NCI-H82 (cell line): ENCODE measurements at places on chromosomes 11 and 22.

GRCh38 chr22:45265535-45265934, 19.2 kb upstream of the UPK3A start:
- no peak for DNase-seq

DNA sequence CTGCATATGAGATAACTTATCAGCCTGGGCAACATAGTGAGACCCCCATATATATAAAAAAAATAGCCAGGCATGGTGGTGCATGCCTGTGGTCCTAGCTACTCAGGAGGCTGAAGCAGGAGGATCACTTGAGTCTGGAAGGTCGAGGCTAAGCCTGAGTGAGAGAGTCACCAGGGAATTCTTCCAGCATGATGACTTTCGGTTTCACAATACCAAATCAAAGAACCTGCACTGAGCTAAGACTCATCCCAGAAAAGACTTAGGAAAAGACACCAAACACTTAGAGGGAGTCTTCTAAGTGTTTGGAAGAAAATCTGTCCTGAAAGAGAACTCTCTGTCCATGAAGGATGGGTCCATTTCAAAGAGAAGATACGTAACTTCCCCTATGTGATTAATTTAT, 12.7 kb downstream of the STK33 start:
- no peak for DNase-seq

GRCh38 chr11:102139081-102139498, 28.8 kb downstream of the YAP1 start:
- no peak for DNase-seq

DNA sequence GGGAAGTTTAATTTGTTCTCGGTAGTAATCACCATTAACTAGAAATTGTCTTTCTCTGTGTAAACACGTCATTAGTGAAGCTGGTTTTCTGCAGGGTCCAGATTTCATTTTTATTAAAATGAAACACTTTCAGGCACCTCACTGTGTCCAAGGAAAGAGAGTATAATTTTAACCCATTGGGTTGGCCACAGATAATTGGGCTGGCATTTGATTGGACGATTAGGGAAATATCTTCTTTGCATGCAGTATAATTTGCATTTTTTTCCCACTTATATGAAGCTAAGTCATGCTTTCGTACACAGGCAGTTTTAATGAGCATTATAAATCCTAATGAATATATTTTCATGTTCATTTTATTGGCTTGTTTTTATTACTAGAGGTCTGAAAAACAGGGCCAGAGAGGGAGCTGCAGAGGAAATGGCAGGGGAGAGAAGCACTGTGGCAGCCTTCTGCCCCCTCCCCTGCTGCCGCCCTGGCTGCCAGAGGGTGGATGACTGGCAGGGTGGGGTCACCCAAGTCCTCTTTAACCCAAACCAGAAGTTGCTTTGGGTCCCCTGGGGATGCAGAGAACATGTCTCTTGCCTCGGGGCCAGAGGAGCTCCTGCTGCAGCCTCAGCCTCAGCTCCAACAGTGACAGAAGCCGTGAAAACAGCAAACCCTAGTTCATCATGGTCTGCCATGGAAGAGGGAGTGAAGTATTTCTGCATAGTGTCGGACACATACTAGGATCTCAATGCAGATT, 93.9 kb downstream of the PKNOX2 start:
- no peak for DNase-seq

DNA sequence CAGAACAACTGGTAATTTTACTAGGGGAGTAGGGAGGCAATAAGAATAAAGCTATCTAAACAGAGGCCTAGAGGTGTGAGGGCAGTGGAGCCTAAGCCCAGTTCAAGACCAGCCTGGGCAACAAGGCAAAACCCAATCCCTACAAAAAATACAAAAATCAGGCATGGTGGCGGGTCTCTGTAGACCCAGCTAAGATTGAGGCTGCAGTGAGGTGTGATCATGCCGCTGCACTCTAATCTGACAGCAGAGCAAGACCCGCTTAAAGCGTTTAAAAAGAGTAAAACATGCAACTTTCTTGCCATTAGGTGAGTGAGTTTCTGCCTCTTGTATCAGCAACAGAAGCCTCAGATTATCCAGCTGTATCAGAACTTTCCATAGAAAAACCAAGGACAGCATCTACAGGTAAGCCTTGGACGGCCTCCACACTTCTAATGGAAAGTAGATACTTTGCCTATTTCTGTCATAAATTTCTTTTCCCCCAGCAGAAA, 12.1 kb downstream of the TAF1D start:
- DNase-seq = peak; percentile 38

GRCh38 chr11:117097014-117097388, 1.2 kb downstream of the SIK3 start:
- peak; percentile 31 for DNase-seq

DNA sequence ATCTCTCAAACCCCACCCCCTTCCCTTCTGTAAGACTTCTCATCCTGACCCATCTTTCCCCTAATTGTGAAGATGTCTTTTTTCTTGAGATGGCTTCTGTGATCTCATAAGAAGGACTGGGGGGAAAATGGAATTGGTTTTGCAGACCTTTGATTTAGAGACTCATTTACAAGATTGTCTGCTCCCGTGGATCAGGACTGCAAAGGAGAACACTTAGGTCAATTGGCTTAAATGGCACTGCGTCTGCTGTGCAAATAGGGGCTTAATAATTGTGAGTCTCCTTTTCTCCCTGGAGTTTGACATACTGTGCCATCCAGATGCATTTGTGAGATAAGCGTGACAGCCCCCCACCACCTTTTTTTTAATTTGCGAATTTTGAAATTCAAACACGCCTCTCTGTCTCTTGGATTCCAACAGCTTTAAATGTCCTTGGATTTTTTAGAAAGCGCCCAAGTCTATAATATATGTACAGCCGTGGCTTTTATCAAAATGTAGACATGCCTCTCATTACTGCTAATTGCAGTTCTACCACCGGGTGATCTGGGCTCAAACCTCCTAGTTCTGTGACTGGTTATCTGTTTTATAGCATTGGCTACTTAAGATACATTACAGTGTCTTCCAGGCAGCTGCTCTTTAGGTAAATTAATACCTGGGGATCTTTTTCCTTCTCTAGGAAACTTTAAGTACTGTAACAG, 150.0 kb downstream of the DBX1 start:
- DNase-seq = peak; percentile 83

DNA sequence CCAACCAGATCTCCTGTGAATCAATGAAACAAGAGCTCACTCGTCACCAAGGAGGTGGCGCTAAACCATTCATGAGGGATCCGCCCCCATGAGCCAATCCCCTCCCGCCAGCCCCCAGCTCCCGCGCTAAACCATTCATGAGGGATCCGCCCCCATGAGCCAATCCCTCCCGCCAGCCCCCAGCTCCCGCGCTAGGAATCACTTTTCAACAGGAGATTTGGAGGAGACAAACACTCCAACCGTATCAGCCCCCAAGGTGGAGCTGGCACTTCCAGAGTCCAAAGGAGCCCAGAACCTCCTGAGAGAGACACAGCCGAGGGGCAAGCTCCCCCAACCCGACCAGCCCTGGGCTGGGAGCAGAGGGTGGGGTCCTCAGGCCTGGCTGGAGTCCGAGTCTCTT, 40.9 kb upstream of the PRR5 start:
- DNase-seq = peak; percentile 59

GRCh38 chr11:22728600-22729389, 62.4 kb downstream of the GAS2 start:
- no peak for DNase-seq

- DNase-seq = no peak
Observed at GRCh38 chr22:49404576-49405241, 423.0 kb downstream of the BRD1 start.

- no peak for DNase-seq
Observed at GRCh38 chr11:72361321-72361720, 73.0 kb downstream of the CLPB start.

DNA sequence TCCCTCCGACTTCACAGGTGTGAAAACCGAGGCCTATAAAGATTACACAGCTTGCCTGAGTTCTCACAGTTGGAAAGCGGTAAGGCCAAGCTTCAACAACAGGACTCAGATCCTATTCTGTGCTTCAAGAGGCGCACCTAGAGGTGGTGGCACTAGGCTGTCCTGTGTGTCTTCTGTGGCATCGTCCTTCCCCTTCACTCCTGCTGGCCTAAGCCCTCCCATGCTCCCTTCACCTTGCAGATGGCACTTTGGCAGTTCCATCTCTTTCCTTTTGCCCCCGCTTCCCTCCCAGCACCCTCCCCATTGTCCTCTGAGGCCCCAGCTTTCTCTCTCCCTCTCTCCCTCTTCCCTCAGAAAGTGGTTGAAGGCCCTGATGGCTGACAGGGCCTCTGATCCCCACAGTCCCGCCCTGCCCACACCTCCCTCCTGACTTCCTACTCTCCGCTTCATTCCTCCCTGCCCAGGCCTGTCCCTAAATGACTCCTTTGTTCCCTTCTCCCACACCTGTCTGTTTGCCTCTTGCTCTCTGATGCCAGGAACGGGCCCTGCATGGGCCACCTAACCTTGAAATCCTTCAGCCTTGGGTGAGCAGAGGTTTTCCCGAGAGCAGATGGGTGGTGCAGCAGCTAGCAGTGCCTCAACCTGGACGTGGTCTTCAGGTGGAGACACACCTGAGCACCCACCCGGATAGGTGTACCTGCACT, 5.8 kb downstream of the TRIM29 start:
- no peak for DNase-seq

DNA sequence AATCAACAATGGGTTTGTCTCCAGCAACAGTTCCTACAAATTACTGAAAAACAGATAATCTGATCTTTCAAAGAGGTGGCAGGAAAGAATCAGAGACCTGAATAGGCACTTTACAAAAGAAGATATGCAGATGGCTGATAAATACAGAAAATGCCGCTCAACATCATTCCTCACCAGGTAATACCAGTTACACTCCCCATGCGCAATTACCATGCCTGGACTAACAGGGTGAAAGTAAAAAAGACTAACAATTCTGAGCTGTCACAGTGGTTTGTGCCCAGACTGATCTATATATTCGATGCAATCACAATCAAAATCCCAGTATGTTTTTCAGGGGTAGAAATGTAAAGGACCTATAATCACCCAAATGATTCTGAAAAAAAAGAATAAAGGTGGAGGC, 10.0 kb downstream of the SNX32 start:
- no peak for DNase-seq

- peak; percentile 31 for DNase-seq
Observed at GRCh38 chr11:134516529-134516928, 104.5 kb upstream of the B3GAT1 start.

GRCh38 chr11:46801694-46802470, 44.2 kb downstream of the CKAP5 start:
- no peak for DNase-seq

- DNase-seq = no peak
Observed at GRCh38 chr22:36589856-36590255, 60.9 kb upstream of the EIF3D start.

DNA sequence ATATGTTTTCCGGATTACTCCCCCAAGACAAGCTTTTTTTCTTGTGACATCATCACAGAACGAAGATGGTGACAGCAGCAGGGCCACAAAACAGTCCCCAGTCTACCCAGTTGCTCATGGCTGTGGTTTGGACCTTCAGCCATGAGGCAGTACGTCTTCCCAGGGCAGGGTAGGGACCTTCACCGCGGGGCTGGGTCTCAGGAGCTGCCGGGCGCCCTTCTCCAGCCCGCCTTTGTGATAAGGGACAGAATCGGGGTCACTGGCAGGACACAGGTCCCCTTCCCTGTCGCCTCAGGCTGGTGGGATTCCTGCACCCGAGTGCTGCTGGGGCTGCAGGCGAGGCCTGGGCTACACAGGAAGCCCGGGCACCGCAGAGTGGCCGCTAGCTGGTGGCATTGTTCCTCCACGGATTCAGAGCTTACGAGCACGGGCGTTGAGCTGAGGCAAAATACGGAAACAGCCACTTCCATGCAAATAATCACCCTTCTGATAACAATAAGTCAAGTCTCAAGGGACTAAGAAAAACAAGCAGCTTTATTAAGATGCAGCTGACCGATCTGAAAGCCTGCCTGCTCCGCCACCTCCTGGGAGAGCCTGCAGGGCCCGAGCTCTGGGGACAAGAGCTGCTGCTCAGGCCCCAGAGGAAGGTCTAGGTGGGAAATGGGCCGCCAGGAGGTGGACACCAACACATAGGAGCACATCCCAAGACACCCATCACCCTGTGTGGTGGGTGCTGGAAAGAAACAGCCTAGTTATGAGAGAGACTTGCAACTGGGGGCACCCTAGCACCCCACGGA, 12.3 kb downstream of the TBX1 start:
- DNase-seq = no peak

GRCh38 chr11:66011785-66012303, at the start of gene CST6:
TSS of gene CST6 (plus strand) at chr11:66012008. CDS start at chr11:66012045, 37 bp downstream.
- no peak for DNase-seq

DNA sequence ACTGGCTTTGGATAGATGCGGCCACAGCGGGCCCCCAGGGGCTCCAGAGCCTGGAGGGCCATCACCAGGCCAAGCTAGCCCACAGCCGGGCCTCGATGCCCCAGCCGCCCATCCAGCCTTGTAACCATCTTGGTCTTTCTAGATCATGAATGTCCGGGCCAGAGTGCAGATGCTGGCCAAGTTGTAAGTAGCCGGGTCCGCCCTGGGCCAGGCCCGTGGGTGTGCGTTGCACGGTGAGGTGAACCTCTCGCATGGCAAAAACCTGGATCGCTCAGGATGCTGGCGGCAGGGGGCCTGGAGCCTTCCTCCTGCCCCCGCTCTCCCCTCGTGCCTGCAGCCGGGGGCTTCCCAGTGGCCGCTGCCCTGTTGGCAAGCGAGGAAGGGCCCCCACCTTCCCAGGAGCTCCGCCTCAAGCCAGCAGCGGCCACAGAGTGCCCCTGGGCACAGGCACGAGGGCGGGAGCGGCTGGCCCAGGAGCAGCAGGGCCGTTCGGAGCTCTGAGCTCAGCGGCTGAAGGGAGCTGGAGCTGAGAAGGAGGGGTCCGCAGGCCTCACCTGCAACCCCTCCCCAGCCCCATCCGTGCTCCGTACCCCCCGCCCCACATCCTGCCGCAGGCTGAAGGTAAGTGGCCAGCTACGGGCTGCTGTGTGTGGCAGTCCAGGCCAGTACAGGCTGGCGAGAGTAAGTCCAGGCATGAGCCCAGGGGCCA, 10.9 kb upstream of the MRPL23 start:
- DNase-seq = no peak

- no peak for DNase-seq
Observed at GRCh38 chr11:46682773-46683752, 17.4 kb downstream of the ARHGAP1 start.

DNA sequence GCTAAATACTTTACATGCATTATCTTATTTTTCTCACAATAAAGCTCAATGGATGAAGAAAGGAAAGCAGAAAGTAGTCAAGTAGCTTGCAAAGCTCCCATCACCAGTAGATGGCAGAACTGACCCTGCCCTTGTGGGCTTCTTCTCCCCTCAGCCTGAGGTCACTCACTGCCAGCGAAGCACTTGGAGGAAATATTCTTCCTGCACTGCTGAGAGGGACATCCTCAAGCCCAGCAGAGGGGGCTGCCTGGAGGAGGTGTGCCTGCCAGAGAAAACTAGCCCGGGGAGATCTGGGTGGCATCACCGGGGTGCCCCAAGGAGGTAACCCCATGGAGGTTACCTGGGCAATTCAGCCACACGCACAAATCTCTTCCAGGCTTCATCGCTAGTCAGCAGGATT, 6.6 kb downstream of the APOL4 start:
- peak; percentile 69 for DNase-seq

DNA sequence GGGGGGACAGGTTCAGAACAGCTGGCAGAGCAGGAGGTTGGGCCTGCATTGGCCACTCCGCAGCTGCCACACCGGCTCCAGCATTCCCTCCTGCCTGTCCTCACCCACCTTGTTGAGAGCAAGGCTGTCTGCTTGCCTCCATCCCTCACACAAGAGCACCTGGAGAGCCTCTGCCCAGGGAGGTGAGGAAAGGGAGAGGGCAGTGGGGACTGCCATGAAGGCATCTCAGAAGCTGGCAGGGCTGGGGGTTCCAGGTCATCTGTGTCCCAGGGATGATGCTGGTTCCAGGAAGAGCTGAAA, 27.1 kb downstream of the RSPH14 start:
- no peak for DNase-seq
